ENCODE measurements at places on chromosomes 5 and 9.

DNA sequence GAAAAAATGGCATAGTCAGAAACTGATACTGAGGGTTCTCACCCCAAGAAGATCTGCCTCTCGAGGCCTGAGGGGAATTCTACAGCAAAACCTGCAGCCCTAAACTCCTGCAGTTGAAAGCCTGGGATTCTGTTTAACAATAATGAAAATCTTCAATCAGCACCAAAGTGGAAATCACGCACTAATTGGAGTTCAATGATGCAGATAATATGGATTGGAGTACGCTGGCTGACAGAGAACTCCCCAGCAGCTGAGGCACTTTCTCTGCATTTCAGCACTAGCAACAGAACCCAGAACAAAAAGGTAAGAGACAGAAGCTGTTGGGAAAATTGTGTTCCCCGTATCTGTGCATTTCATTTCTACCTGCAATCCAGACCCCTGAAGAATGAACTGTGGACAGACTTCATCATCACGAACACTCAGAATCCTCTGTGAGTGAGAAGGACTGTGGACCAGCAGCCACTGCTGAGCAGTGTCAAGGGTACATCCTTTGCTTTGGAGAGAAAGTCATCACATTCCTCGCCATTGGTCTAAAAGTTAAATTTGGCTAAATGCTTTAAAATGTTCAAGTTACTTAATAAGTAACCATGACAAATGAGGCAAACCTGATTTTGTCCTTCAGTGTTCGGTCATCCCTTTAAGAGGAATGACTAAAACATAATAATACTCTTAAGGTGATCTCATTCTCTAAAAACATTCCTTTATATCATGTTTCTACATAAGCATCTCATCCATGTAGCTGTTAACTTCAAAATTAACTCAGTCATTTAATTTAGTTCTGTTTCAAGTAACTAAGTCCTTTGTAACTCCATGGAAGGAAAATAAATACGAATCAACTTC, 126.1 kb downstream of the GAS1 start:
- no peak for DNase-seq

GRCh38 chr9:38229504-38230155, 160.6 kb upstream of the SHB start:
- no peak for DNase-seq

DNA sequence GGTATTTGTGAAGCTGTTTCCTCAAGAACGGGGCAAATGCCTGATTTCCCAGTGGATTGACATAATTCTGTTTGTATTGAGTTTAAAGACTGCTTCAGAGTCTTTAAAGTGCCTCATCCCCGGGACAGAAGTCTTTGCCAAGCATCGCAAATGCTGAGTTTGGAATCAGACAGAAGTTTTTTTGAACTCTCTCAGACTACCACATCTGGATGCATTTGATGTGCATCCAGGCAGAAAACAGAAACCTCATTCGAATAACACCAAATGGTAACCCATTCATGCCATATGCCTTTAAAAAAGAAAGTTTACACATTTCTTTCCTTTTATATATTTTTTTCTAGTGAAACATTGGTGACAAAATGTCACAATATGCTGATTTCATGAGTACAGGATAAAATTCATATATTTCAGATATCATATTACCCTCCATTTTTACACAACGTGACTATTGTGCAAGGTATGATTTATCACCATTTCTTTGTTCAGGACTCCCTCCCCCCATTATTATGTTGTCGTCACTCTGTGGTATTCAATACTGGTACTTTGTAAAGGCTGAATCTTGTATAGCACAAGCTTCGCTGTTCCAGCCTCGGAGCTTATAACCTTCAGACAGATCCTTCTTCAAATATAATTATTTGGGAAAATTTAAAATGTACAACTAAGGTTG, 91.1 kb downstream of the ZNF608 start:
- no peak for DNase-seq

DNA sequence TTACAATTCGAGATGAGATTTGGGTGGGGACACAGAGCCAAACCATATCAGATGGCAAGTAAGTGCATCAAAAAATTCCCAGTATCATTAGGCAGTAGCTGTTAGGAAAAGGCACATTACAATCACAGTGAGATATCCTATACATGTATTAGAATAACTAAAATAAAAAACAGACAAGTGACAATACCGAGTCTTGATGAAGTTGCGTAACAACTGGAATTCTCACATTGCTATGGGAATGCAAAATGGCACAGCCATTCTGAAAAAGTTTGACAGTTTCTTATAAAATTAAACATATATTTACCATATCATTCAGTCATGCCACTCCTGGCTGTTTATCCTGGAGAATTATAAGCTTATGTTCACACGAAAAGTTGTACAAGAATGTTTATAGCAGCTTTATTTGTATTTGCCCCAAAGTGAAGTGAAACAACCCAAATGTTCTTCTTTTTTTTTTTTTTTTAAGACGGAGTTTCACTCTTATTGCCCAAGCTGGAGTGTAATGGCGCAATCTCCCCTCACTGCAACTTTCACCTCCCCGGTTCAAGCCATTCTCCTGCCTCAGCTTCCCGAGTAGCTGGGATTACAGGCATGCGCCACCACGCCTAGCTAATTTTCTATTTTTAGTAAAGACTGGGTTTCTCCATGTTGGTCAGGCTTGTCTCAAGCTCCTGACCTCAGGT, 93.1 kb upstream of the TLE1 start:
- no peak for DNase-seq

DNA sequence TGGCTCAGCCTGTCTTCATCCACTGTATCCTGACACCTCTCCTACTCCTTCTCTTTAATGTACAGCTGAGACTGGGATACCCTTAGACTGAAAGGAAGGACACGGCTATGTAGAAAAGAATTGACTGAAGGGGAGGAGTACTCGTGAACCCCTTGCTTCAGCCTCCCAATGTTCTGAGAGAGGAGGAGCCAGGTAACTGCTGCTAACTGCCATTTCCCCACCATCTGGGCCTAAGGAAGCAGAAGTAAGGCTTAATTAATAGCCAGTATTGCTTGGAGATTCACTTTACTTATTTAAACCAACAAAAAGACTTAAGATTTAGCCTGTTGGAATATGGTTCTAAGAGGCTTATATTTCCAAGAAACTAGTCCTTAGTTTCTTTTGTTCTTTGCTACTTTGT, 18.8 kb upstream of the RGS3 start:
- no peak for DNase-seq

Measured in D721Med (cell line).